ENCODE measurements at places on chromosomes 16 and 17.

DNA sequence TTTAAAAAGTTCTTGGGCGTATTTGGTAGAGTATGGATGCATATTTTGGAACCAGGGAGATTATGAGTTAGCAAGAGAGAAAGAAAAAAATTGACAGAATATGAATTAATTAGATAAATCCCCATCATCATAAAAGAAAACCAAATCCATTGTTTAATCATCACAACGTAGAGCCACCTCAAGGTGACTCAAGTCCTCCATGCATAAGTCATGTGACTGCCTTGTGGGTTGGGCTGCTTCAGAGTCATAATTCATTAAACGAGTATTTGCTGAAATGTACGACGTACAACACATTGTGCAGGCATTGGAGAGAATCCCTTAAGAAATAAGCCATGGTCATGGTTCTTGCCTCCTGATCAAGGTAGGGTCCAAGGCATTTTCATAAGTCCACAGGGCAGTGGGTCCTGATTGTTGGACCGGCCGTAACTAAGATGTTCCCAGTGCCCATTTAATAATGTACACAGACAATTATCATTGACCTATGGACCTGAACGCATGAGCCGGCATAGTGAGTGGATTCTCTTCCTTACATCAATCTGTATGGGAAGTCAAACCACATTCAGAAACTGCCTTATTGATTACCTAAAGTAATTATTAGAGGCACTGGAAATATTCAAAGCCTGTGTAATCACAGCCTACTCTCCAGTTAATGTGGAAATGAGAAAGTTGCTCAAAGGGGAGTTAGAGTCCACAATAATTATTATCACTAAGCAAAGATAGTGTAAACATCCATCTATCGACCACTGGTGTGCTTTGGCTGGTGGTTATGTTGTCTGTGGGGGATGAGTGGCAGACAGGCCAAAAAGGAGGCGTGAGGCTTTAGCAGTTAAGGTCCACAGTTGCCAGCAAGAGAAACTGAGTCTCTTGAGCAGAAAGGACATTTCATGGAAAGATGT, 165.4 kb downstream of the PITPNC1 start:
- no peak for DNase-seq

DNA sequence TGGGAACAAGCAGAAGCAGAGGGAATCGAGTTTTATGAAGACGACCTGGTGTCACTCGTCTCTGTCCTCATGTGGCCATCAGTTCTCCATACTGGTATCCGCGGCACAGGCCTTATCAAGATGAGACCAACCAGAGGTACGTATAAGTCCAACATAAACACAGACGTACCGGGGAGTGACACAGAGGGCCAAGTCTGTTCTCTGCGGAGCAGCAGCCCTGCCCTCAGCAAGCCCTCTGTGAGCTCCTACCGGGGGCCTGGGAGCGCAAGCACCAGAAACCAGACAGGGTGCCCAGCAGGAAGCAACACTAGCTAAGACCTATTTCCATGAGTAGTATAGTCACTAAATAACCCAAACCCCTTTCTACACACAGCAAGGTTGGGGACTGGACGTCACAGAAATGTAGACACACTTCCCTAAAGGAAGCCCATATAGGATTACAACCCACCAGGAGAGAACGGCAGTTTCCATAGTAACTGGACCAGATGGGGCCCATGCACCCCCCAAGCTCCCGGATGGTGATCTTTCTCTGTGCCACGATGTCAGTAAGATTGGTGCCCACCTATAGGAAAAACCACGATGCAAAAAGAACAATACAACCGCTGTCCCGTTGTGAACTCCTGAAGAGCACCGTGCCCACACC, 911 bp downstream of the ARL16 start:
- no peak for DNase-seq

- no peak for DNase-seq
Observed at GRCh38 chr17:43882761-43883415, 24.4 kb downstream of the MPP2 start.

- DNase-seq, result no peak
Observed at GRCh38 chr17:45663772-45664171, 120.3 kb upstream of the CRHR1 start.

- no peak for DNase-seq
Observed at GRCh38 chr16:61182391-61182790, 853.8 kb downstream of the CDH8 start.

DNA sequence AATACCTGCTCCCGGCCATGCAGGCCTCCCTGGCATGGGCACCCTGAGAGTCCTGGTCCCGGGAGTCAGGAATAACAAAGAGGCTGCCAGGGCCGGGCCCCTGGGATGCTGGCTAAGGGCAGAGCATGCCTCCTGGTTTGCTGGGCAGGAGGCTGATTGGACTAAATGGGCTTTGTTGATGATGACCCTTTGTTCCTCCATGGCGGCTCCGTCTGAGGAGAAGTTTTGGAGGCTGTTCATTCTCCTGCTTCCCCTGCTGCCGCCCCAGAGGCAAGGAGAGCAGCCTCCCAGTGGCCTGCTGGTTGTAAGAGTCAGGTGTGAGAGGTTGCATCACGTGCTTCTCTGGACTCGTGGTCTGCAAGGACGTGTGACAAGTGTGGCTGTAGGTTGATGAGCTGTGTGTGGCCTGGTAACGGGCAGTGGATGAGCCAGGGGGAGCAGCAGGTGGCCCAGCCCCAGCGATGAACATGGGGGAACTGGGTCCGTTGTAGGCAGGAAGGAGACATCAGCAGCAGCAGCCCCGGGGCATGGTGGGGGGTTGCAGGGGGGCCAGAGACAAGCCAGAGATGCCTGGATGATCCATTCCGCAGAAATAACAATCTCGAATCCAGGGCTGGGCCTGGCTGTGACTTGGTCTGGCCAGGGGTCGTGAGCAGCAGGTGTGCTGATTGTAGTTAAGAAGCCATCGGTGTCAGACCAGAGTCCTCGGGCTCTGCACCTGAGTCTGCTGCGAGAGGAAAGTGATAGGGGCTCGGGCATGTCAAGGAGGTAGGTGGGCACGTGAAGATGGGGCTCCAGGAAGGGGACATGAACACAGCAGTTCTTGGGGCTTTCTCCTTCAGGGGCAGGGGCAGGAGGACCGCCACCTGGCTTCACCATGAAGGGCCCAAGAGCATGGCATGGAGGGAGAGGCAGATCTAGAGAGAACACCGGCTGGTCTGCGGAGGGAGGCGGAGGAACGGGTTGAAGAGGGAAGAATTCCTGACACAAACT, 101.4 kb downstream of the TNFRSF13B start:
- no peak for DNase-seq

- peak; percentile 82 for DNase-seq
Observed at GRCh38 chr17:77429969-77430752, 289.4 kb downstream of the SEC14L1 start.

Measured in activated naive CD8-positive, alpha-beta T cell treated with anti-CD3 and anti-CD28 coated beads for 36 hours (primary cell).